ENCODE measurements at places on chromosomes 6 and 20.

DNA sequence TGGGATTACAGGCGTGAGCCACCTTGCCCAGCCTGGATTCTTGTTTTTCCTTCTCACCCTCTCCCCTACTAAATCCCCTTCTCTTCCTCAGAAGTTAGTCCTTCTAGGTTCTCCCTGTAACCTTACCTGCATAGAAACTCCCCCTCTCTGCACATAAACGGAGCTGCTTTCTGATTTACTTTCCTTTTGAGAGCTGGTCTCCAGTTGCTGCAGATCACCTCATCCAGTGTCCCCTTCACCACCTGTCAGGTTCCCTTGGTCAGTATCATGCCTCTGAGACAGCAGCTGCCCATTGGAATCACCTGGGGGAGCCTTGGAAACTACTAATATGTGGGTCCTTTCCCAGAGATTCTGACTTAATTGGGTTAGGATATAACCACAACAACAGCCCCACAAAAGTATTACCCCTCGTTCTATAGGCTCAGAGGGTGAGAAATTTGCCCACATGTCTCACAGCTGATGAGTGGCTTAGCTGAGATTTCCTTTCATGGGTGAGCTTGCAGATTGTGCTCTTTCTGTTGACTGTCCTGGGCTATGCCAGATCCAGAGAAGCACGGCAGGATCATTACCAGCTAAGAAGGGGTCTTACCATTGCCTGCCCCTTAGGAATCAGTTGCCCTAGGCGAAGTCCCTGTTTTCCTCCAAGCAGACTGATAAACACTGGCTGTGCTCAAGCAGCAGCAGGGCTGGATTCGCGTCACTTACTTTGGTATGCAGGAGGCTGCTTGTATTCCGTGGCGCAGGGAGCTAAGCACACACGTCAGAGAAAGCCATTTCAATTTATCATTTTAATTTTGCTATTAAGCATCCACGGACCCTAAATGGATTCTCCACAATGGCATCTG lies 51.3 kb downstream of the AKAP12 start:
- DNase-seq, result peak; percentile 65

DNA sequence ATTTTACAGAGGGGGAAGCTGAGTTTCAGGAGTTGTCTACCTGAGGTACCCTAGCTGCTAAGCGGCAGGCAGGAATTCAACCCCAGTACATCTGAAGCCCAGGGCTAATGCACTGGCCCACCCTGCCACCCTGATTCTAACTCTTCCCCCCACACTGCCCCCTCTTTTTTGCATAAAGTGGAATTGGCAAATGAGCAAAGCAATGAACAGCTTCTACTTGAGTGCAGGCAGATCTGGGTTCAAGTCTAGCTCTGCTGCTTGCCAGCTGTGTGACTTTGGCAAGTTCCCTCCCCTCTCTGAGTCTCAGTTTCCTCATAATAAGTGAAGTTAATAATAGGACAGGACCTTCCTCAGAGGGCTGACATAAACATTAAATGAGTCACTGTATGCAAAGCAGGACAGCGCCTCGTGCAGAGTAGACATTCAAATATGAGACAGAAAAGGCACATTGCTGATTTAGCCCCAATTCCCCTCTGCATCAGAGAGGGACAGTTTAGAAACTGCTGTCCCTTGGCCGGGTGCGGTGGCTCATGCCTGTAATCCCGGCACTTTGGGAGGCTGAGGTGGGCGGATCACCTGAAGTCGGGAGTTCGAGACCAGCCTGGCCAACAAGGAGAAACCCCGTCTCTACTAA lies 4.7 kb downstream of the ADA start:
- peak; percentile 46 for DNase-seq

DNA sequence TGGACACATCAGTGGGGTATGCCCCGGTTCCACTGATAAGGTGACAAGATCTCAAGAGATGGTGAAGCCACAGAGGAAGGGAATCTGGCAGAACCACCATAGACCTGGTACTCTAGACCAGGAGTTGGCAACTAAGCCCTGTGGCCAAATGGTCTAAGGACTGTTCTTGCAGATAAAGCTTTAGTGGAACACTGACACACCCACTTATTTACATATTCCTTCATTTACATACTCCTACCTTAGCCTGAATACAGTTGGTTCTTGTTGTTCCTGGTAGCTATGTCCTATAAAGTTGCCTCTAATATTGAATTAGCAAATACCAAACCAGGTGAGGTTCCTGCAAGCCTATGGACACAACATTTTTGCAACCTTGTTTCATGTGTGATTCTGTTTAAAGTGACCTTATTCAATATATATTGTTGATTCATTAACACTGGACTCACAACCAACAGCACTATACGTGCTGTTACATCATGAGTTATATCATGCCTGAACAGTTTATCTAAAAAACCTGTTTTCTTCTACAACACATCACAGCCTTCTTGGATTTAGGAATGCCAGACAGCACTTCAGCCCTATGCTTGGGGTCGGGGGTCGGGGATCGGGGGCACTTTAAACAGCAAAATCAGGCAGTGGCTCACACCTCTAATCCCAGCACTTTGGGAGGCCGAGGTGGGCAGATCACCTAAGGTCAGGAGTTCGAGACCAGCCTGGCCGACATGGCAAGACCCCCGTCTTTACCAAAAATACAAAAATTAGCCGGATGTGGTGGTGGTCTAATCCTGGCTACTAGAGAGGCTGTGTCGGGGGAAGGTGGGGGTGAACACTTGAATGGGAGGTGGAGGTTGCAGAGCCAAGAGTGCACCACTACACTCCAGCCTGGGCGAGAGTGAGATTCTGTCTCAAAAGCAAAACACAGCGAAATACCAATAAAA lies 2.5 kb downstream of the CCDC167 start:
- no peak for DNase-seq

DNA sequence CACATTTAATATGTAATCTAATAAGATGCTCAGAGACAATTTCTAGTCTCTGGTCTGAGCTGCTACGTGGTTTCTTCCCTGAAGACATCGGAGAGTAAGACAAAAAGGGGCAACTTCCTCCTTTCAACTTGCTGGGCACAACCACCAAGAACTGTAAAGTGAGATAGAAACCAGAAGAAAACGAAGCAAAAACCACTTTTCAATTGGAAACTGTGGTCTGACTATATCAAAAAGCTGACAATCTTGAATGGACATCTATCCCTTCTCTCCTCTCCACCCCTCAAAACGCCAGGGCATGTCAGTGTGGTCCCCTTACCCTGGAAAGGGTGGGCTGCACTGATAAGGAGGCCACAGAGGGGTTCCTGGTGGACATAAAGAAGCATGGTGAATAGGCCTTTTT lies 269.1 kb downstream of the CD83 start:
- DNase-seq, result no peak

DNA sequence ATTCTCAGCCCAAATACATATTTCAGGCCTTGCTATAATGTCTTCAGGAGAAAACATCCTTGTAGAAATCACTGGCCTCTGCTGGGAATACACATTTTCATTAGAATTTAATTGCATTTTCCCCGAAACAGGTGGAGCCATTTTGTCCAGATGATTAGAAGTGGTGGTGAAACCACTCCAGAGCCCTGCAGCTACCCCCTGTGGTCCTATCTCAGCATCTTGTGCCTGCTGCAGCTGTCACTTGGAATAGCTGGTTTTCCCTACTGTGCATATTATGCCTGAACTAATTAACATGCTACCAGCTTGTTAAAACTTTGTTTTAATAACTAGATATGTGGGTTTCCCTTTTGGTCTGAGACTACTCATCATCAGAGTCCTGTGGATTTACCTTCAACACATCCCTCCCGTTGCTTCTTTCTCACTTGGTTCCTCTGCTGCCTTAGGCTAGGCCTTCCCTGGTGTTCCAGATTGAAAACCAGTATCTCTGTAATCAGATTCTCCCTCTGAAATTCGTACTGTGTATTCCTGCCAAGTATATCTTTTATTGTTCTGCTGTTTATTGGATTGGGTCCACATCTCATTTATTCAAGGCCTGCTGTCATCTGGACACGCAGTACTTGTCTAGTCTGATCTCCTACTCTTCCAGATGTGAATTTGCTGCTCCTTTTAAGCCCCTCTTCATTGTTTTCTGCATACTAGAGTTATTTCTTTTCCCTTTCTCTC lies 15.2 kb downstream of the DNAH8 start:
- no peak for DNase-seq

GRCh38 chr6:144297511-144298100 lies 12.5 kb downstream of the UTRN start:
- DNase-seq, result peak; percentile 84

DNA sequence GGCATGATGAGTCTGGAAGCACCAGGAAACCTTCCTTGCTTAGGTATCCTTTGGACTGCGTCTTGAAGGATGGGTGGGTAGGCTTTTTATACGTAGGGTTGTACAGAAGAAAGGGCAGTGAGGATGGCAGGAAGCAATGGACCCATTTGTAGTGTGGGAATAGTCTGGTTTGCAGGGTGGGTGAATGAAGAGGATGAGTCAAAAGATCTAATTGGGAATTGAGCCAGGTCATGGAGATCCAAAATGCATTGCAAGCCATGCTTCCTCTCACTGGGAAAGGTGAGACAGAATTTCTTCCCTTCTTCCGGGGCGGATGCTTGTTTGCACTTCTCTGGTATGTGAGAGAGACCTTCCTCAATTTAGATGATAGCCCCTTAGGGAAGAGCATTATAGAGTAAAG lies 10.1 kb upstream of the BTBD3 start:
- DNase-seq, result peak; percentile 61

DNA sequence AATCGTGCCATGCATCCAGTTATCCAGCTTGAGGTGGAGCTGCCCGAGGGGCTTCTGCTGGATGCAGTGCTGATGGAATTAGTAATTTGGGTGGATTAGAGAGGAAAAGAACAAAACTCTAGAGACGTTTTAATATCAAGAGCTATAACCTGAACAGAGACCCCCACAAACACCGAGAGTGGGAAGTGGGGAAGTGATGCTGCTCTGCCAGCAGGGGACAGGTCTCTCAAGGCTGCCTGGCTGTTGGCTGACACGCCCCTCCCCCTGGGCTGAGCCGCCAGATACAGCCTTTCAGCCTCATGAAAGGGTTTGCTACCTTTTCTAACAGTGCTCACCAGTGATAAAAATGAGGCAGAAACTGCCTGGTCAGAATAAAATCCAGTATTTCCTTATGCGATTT lies 9.6 kb downstream of the LEMD2 start:
- DNase-seq, result no peak

GRCh38 chr6:134182528-134182927 lies 130.1 kb upstream of the SLC2A12 start:
- DNase-seq, result no peak

- peak; percentile 15 for DNase-seq
Observed at GRCh38 chr6:150006961-150007464, 18.3 kb downstream of the RAET1L start.

Measured in fibroblast of mammary gland (primary cell).